T-helper 9 cell (primary cell): ENCODE measurements at places on chromosomes 16 and 17.

DNA sequence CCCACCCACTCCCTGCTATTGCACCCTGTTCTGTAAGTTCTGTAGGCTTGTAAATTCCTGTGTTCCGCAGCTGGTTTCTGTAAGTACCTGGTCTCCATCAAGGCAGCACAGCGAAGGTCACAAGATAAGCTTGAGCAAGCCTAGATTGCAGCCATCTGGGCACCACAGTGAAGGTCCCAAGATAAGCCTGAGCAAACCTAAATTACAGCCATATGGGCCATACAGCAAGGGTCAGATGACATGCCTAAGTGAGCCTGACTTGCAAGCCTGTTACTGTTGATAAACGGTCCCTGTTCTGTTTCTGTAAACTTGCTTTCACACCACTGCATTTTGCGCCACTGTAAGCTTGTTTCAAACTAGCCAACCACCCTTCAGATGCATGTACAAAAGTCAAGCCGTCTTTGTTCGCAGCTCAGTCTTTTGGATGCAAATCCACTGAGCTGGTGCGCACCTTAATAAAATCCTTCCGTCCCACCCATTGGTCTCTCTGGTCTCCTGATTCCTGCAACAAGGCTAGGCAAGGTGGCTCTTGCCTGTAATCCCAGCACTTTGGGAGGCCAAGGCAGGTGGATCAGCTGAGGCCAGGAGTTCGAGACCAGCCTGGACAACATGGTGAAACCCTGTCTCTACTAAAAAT is 42.6 kb upstream of the ATF7IP2 start:
- DNase-seq = no peak

GRCh38 chr16:86384263-86384649 is 126.1 kb upstream of the FOXF1 start:
- no peak for DNase-seq

GRCh38 chr17:34581446-34582184 is 2.2 kb downstream of the TMEM132E start:
- DNase-seq = no peak

- DNase-seq = no peak
Observed at GRCh38 chr17:50205963-50206505, 4.6 kb upstream of the COL1A1 start.

GRCh38 chr17:56601591-56601990 is 8.1 kb downstream of the NOG start:
- DNase-seq = no peak

GRCh38 chr17:4469552-4469951 is 29.1 kb upstream of the SPNS2 start:
- no peak for DNase-seq

DNA sequence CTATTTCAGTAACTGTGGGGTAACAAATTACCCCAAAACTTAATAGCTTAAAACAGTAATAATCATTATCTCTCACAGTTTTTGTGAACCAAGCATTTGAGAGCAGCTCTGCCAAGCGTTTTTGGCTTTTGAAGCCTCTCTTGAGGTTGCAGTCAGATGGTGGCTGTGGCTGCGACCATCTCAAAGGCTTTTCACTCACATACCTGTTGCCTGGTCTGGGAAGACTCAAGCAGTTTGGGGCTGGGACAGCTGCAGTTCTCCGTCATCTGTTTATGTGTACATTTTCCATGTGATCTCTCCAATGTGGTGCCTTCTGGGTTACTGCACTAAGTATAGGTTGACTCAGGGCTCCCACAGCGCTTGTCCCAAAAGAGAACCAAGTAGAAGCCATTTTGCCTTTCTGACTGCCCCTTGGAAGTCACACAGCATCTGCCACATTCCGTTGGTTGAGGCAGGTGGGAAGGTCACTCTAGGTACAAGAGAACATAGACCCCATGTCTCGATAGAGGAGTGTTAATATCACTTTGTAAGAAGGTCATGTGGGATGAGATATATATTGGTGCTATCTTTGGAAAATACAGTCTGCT is 49.6 kb downstream of the LDHD start:
- no peak for DNase-seq

DNA sequence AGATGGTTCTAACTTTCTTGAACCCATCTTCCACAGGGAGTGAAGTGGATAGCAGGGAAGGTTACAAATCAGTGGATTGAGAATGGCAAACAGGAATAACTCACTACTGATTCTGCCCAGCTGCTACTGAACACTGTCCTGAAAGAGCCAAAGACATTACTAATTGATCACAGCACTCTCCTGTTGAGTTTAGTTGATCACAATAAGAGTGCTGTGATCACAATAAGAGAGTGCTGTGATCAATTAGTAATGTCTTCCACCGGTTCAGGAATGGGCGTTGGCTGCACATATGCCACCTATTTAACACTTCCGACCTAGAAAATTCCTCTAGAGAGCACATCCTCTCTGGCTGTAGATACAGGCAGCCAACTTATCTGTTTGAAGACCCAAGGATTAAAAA is 11.4 kb downstream of the CFAP97D1 start:
- no peak for DNase-seq

DNA sequence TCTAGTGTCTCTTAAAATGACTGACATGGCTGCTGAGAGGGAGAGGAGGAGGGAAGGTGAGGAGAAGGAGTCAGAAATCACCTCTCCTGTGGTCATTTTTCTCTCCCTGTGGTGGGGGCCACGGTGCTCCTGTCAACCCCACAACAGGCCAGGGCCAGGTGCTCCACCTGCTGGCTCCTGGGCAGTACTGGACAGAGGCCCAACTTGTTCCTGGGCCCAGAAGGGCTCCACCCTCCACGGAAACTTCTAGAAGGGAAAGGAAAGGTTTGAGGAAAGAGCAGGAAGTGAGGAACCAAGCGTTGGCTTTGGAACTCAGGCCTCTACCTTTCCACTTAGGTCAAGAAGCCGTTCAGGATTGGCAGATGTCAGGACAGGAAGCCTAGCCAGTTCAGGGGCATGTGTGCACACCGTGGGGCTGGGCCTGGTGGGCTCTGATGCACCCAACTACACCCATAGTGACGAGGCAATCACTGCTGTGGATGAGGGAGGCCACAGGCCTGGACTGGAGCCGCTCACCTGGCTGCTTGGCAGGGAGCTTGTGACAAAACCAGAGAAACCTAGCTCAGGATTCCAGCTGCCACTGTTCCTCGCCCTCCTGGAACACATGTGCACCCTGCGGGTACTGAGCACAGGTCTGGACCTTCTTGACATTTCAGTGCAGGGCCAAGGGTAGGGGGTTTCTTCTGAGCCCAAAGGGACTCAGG is 36.1 kb downstream of the WNT3 start:
- no peak for DNase-seq

GRCh38 chr17:50066995-50067394 is 11.1 kb downstream of the ITGA3 start:
- DNase-seq = no peak
